ENCODE measurements at places on chromosomes 3 and 15.

DNA sequence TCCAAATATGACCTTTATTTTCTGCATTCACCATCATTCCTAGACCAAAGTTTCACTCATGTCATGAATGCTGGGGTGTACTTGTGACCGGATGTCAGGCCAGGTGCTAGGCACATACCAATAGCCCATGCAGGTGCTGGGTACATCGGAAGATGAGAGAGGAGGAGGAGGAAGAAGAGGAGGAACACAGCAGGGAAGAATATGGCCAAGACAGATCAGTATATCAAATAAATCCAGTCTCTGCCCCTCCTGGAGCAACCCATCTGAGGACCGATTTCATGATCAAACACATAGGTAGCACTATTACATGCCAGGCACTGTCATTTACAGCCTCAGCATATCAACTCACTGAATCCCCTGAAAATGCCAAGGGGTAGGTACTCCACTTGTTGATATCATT lies 3.0 kb upstream of the WNT7A start:
- no peak for DNase-seq

DNA sequence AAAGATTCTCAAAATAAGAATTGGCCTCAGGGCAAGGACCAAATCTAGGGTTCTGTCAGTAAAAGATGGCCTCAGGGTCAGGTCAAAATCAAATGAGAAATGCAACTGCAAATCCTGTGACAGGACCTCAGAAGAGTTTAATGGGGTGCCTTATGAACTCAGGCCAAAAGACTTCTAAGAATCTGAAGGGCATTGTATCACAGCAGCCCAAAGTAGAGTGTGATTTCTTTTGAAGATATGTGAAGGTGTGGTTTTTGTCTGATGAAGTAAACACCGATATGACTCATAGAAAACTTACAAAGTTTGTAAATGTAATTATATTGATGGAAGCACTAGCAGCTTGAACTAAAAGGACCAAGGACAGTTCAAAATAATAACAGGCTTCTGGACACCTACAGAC lies 966.1 kb downstream of the AGBL1 start:
- DNase-seq: no peak

DNA sequence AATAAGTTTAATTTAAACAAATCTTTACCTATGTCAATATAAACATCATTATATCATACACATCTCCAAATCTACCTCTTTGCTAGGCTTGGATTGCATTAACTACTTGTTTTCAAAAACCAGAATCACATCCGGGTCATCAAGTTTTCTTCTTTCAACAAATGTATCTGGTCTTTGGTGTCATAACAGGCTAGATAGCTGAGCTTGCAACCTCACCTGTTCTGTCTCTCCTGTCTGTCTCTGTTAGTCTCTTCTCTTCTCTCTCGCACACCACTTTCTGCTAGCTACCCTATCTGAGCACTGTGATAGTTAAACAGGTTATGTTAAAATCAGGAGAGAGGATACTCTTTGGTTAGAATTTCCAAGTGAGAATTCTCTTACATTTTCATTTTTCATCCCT lies 6.7 kb downstream of the FOXB1 start:
- DNase-seq: no peak

- DNase-seq: no peak
These were observed 69.7 kb downstream of the FMN1 start for GRCh38 chr15:33124811-33125210.

GRCh38 chr3:136844724-136845123 lies 17.3 kb upstream of the NCK1 start:
- no peak for DNase-seq

GRCh38 chr3:183265834-183266417 lies 12.9 kb downstream of the B3GNT5 start:
- peak; percentile 42 for DNase-seq

DNA sequence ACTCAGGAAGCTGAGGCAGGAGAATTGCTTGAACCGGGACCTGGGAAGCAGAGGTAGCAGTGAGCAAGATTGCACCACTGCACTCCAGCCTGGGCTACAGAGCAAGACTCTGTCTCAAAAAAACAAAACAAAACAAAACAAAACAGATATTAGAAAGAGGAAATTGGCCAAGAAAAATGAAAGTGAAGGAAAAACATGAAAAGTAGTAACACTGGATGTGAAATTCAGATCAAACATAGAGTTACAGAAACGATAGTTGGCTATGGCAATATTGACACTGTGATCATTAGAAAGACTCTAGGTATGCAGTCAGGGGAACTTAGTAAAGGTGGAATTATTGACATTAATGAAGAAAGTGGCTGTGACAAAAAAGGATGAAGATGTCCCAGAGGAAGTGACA lies 13.2 kb upstream of the TIPARP start:
- DNase-seq: no peak
